ENCODE measurements at places on chromosomes 2 and 18.

- no peak for DNase-seq
These were observed 516.6 kb upstream of the SYT4 start for GRCh38 chr18:43793910-43794309.

DNA sequence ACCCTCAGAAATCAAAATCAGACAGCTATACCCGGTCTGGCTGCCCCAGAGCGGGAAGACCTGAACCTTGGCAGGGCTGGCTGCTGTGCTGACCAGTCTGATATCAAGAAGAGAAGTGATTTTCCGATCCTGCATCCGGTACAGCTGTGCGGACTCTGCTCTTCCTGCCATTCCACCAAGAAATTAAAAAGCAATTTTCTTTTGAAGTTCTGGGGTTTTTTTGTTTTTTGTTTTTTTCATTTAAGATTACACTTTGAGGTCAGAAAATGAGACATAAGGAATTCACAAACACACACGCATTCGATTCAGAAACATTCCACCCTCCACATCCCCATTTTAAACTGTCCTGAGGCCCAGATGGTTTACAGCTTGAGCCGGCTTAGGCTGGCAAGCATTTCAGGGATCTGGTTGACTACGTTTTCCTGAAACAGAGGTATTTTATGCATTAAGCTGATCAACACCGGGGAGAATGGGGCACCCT lies 156.5 kb downstream of the COL6A3 start:
- no peak for DNase-seq

GRCh38 chr2:127100251-127101047 lies 6.5 kb downstream of the BIN1 start:
- no peak for DNase-seq

DNA sequence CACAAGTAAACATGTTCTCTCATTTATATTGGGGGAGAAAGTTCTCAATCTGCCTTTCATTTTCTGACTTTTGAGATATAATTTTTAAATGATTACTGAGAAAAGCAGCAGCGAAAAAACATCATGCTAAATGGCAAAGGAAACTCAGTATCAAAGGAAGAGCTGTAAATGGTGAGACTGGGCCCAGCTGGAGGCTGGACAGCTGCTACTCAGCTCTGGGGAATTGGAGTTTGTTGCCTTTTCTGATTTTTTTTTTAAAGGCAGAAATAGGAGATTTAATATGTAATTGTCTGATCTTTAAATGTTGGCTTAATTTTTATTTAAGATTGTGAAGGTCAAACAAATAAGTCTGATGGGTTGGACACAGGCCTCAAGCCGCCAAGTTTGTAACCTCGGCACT lies 137.1 kb upstream of the TACR1 start:
- DNase-seq, result no peak

DNA sequence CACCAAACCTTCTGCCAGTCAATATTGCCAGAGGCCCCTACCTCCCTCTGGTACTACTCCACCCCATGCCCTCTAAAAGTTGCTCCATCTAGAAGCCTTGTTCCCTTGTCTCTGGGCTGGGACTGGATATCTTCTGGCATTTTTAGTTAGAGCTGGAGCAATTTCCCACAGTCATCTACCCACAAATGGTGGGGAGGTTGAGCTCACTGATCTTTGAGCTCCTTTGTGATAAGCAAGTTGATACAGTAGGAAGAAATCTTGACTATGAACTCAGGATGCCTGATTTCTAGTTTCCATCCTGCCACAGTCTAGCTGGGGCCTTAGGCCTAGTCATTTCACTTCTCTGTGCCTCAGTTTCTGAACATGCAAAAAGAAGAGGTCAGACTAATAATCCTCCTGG lies 155.0 kb downstream of the MAIP1 start:
- DNase-seq, result no peak

DNA sequence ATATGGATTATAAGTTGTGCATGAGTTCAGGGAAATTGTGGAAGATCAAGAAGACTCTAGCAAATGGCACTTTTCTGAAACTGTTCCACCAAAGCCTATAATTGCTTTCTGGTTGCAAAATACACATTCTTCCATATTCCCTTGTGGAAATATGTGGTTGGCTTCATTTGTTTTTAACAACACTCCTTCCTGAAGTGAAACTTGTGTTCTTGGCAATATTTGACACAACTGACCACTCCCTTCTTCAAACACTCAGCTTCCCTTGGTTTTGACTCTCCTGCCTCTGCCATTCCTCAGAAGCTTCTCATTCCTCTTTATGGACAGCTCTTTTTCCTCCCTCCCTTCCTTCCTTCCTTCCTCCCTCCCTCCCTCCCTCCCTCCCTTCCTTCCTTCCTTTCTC lies 192.3 kb downstream of the PMAIP1 start:
- no peak for DNase-seq

DNA sequence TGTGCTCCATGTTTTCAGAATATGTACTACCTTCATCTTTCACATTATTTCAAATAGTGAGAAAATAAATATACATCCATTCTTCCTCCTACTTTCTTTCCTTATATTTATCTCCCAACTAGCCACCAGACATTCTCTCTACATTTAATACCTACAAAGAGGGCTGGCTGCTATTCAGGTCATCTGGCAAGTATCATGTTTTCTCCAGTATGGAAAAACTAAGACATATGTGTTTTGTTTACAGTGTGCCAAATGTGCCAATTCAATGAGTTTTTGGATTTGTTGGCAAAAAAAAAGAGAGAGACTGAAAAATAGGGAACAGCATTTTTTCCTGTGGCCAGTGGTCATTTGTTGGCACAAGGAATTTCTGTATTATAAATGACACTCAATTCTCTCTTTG lies 1207.3 kb downstream of the DPP10 start:
- no peak for DNase-seq

DNA sequence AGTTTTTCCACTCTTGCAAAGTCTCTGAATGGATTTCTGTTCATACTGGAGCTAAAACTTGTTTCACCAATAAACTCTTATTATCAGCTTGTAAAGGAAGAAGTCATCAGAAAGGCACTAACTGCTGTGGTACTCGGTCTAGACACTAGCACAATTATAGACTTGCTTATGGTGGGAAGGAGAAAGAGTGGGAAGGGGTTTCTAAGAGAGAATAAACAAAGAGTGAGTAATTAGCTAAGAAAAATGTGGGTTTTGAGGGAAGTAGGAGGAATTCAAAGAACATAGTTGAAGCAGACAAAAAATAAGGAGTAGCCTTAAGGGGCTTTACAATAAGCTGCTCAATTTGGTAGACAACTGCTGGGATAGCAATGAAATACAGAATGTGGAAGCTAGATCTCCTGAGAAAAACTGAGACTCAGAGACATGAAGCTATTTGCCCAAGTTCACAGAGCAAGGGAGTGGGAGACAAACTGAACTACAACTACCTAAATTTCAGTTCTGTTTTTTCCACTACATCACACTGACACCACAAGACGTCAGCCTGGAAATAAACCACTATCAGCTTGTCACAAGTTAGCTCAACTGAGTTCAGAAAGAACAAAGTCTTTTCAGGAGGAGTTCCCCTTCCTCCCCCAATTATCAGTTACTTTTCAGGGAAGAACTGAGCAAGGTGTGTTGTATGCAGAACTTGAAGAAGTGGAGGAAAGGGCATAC lies 59.7 kb downstream of the MAP4K3 start:
- no peak for DNase-seq

DNA sequence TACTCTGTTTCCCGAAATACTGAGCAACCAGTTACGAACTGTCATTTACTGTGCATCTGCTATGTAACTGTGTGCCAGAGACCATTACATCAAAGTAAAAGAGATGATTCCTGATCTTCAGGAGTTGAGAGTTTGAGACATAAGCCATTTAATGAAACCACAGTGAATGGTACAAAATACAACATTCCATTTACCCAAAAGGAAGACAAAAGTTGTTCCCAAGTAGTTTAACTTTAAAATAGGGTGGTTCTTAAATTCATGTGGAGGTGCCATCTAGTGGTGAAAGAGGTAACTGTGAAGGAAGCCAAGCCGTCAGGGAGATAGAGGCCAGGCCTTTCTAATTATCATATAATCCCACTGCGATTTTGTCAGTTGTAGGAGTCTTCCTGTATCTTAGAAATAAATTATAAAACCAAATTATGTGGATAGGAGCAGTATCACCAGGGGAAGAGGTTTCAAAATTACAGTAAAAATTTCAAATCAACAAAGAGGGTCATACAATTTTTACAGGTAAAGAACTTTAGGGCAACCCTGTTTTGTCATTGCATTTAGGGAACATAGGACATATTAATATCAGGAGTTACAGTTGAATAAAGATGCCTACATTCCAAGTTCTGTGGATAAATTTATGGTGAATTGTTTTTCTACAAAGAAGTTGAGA lies 67.7 kb downstream of the EPAS1 start:
- no peak for DNase-seq

GRCh38 chr18:41771973-41772372 lies 183.1 kb upstream of the PIK3C3 start:
- DNase-seq, result no peak

DNA sequence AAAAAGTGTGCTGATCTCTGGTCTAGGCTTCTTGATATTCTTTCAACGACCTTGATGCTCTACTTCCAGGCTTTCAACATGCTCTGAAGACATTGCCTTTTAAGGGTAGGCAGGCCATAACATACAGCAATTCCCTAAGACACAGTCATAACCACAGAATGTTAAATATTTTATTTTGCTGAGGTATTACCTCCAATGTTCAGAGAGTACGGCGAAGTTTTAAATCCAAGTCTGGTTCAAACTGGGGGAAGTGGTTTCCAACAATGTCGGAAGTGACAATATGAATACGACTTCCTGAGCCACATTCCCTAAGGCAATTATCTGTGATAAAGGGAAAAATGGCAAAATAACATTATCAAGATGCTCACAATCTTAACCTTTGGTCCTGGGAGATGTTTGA lies 1077.9 kb upstream of the PIK3C3 start:
- no peak for DNase-seq

GRCh38 chr2:169828141-169828811 lies 1.0 kb downstream of the UBR3 start:
- no peak for DNase-seq

DNA sequence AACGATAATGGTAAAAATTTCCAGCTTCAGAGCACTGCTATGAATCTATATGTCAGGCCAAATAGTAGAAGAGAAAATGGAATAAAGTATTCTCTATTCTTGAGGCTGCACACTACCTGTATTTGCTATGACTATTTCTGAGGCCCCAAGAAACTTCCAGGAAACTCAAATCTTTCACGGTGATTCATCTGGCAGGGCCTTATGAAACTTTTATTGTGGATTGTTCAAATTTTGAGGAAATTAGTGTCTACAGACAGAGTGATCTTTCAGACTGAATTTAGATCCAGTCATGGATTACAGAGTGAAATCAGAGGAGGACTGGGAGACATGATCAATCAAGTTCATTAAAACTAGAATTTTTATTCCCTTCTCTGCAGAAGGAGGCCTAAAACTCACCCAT lies 4.1 kb upstream of the VSNL1 start:
- no peak for DNase-seq

- DNase-seq, result peak; percentile 58
These were observed 44.1 kb downstream of the TRAPPC12 start for GRCh38 chr2:3423492-3424170.

- no peak for DNase-seq
These were observed 53.4 kb downstream of the CDH2 start for GRCh38 chr18:28123401-28124030.

DNA sequence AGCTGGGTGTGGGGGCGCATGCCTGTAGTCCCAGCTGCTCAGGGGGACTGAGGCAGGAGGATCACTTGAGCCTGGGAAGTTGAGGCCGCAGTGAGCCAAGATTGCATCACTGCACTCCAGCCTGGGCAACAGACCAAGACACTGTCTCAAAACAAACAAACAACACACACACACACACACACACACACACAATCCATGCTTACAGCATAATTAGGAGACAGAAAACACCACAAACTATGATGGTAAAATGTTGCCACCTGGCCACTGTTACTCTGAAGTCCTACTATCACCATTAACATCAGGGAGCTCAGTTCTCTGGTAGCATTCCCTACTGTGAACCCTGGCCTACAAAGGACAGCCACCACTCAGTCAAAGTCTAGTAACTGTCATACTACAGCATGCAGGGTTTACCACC lies 18.3 kb downstream of the DNPEP start:
- DNase-seq, result no peak

DNA sequence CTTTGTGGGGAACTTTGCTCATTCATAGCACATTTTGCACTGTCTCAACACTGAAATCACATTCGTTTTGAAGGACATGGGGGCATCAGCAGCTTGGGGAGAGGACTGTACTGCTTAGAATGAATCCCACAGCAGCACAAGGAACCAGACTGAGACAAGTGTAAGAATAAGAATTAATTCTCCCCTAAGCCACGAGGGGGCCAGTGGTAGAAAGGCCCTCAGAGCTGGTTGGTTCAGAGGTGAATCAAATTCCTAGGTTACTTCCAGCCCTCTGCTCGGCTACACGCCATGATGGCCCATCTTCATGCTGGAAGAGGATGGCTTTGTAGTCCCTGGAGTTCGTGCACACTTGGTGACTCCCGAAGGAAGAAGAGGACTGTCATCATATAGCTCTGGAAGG lies 12.0 kb upstream of the MC5R start:
- DNase-seq, result no peak

GRCh38 chr2:75865083-75865482 lies 154.4 kb upstream of the GCFC2 start:
- no peak for DNase-seq

- no peak for DNase-seq
These were observed 132.0 kb downstream of the EML6 start for GRCh38 chr2:54855434-54855833.

DNA sequence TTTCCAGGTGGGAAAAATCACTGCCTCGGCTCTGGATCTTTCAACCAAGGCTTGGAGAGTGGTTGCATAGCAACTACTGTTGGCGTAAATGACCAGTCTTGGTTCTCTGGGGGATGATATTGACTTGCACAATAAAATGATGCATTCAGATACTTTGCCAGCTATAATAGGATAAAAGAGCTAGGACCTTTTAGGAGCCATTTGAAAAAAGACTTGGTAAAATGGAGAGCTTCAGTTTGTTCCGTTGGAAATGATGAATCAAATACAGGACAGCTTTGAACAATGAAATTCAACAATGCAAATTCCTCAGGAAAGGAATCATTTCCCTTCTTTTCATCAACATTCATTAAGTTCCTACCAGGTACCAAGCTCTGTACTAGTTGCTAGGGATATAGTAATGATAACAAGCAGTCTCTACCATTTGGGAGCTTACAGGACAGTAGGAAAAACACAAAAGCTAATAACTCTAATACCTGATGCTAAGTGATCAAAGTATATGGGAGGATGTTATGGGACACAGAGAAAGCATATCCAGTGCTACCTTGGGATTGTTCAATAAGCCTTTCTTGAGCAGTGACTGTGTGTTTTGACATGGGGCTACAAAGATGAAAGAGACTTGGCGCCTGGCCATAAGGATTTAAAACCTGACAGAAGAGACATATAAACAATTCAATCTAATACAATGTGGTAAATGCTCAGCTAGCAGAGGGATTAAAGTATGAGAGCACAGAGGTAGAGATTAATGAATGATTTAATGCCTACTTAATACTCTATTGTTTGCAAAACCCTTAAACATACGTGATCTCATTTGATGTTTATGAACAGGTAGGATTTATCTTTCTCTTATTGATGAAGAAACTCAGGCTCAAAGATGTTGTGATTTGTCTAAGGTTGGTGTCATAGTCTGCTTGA lies 110.7 kb downstream of the QPCT start:
- DNase-seq, result no peak
